Breast epithelium (tissue), 4 donors: ENCODE measurements at places on chromosomes 7 and 10. TPM values are rescaled to one million over a fixed set of nuclear protein-coding genes. Genes with fewer than 3 reads are reported as not detected.

DNA sequence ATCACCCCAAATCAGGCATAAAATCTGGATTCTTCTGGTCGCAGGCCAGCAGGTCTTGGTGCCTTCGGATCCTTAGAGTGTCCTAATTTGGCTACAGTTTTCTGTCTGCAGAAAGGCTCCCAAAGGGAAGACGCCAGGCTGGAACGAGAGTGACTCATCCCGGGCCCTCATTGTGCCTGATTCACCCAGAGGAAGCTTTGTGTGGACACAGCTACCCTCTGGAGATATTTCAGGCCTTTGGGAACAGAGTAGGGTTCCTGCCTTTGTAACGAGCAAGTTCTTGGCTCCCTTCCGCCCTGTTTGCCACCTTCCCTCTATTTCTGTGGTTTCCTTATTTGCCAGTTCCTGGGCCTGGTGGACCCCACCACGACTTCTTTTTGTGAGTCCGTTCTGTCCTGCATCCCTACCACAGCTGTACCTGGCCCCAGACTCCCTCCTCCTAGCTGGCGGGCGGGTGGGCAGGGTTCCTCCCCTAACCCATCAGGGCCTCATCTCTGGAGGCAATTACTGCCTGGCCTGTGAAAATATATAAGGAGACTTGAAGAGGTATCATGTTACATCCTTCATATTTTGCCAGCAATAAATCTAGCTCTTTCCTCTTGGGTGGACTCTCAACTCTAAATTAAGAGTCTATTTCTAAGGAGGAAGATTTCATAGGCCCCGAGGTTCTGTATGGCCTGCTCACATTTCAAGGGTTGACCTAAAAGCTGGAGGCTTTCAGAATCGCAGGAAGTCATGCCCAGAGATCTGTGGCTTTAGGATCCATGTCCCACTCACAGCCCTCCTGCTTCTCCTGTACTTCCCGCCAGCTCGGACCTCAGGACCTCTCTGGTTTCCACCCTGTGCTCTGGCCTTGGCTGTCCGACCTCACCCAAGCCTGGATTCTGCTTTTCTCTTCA lies 219.2 kb upstream of the ZNF32 start:
- DNase-seq = no peak

- DNase-seq = no peak
Measured at GRCh38 chr7:79489371-79489770, 35.9 kb upstream of the MAGI2 start.

GRCh38 chr7:1325246-1325645 lies 92.6 kb downstream of the UNCX start:
- DNase-seq = no peak

GRCh38 chr7:12889391-12889790 lies 202.0 kb downstream of the ARL4A start:
- DNase-seq = no peak

GRCh38 chr7:84506151-84506550 lies 311.6 kb upstream of the SEMA3A start:
- no peak for DNase-seq

GRCh38 chr10:122237331-122237990 lies 33.6 kb upstream of the BTBD16 start:
- DNase-seq = no peak

GRCh38 chr7:32275216-32276009 lies 205.2 kb upstream of the PDE1C start:
- no peak for DNase-seq

GRCh38 chr10:47247148-47248059 lies 52.6 kb upstream of the GDF10 start:
- no peak for DNase-seq

- no peak for DNase-seq
Measured at GRCh38 chr10:26374426-26374825, 63.7 kb upstream of the APBB1IP start.

- DNase-seq = no peak
Measured at GRCh38 chr7:2880874-2881533, 36.9 kb upstream of the GNA12 start.

DNA sequence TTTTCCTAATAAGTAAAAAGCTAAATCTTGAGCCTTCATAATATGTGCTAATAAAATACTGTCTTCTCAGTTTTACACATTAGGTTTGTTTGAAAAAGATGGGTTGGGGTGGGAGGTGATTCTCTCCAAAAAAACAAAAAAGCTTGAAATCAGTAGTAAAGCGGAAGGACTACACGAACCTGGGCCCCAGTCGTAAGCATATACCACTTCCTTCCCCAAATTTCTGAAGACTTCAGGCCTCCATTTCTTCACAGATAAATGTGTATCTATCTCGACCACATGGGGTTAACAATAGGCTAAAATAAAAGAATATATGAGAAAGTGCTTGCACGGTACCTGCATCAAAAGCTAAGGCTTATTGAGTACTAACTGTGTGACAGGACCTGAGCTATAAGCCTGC lies 51.6 kb upstream of the PAX2 start:
- DNase-seq = no peak

DNA sequence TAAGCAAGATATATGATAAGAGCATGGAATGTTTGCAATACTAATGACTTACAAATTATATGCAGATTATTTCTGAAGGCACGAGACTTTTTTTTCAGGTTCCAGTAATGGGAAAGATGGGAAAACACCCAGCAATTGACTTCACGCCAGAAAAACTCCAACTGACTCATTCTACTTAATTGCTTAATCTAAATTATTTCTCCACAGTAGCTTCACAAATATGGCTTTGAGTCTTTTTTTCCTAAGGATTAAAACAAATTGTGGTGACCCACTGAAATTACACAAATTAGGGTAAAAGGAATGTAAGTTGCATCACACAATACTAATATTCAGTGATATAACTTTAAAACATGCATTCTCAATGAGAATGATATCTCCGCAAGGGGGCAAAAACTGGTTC lies 138.7 kb downstream of the GNAI1 start:
- no peak for DNase-seq

DNA sequence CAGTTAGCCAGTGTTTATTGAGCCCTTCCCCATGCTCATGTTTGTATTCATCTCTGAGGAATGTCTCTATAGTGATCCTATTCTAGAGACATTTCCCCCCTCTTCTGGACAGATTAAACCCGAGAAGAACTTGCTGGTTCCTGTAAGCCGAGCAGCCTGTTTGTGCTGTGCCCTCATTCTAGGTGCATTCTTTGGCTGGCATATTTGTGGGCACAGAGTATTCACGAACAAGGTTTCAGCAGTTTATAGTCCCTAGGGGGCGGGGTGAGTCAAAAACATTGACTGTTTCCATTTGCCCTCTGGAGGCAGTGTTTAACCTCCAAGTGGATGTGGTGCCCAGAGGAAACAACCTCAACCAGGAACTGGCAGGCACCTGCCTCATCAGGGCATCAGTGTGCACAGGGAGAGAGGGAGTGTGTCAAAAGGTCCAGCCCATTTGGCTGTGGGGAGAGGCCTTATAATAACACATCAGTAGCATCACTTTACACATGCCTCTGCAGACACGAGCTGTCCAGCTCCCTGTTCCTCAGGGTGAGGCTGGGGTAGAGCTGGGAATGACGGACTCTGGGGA lies 273.3 kb upstream of the LRGUK start:
- DNase-seq = peak; percentile 60

DNA sequence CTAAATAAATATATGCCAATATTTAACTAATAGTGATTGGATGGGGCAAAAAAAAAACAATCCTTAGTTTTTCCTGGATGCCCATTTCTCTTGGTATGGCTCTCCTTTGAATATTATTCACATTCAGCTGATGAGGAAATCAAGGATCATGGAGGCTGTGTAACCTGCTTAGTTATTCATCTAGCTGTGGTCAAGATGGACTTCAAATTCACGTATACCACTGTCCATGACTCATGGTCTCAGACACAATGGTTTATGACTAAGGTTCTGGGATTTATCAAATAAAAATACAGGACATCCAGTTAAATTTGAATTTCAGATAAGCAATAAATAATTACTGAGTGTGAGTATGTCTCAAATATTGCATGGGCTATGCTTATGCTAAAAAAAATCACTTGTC lies 191.5 kb upstream of the CELF2 start:
- no peak for DNase-seq

- no peak for DNase-seq
Measured at GRCh38 chr10:51137756-51138529, 63.7 kb downstream of the PRKG1 start.

DNA sequence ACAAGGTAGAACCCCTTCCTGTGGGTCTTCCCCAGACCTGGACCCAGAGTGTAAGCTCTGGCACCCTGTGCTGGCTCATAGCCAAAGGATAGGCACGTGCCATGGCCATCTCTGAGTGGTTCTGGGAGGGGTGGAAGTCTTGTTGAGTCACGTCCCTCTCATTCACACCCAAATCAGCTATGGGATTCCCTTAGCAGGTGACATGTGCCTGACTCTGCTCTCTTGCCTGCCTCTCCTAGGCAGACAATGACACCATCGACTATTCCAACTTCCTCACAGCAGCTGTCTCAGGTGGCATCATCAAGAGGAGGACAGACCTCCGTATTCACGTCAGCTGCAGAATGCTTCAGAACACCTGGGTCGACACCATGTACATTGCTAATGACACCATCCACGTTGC lies 59.8 kb downstream of the C10orf120 start:
- DNase-seq = no peak

- no peak for DNase-seq
Measured at GRCh38 chr7:128422842-128423241, 13.1 kb upstream of the IMPDH1 start.

GRCh38 chr10:112261281-112261822 lies 21.8 kb upstream of the TECTB start:
- DNase-seq = no peak

- DNase-seq = no peak
Measured at GRCh38 chr10:49768329-49768728, 6.2 kb upstream of the OGDHL start.

- no peak for DNase-seq
Measured at GRCh38 chr10:132411561-132412253, 14.7 kb downstream of the PWWP2B start.

Gene ZFAND2A
- total RNA-seq = 41.6 TPM

Gene APBB1IP
- 6.2 TPM for total RNA-seq

Gene SPDYE8
- not detected for total RNA-seq

Gene GPR141
- 0.64 TPM for total RNA-seq
